ENCODE measurements at places on chromosomes 5 and 9. TPM values are rescaled to one million over a fixed set of nuclear protein-coding genes. Genes with fewer than 3 reads are reported as not detected.

Gene TSTD2
- total RNA-seq = 18.3 TPM

Gene NUDCD2
- total RNA-seq = 3.0 TPM

Gene DAPK1
- under 0.01 TPM for total RNA-seq

DNA sequence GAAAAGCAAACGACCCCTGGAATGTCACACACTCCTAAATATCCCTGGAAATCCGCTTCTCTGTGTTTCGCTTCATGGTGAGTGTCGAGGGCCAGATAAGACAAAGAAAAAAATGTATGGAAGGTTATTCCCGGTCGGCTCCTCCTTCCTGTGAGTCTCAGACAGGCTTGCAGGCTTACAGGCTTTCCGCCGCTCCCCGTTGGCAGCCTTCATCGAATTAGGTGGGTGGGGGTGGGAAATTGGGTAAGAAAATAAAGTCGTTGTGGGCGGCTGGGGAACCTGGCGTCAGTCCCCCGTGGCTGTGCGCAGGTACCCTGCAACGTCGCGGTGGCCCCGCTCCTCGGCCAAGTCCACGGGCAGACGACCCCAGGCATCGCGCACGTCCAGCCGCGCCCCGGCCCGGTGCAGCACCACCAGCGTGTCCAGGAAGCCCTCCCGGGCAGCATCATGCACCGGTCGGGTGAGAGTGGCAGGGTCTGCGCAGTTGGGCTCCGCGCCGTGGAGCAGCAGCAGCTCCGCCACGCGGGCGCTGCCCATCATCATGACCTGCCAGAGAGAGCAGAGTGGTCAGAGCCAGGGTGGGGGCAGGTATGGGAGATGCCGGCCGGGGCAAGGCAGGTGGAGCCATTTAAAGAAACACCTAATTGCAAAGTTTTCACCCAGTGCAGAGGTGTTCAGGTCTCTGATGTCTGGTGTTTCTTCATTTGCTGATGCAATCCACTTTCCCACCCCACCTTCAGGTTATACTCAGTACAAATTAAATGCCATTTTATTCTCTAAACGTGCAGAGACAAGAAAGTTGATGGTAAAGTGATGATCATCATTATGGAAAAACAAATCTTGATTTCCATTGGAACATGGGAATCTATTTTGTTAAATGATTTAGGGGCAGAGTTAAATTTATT lies 3.2 kb downstream of the CDKN2B start:
- peak; percentile 31 for DNase-seq

- DNase-seq = peak; percentile 25
Observed at GRCh38 chr5:177142098-177142611, 8.6 kb downstream of the NSD1 start.

DNA sequence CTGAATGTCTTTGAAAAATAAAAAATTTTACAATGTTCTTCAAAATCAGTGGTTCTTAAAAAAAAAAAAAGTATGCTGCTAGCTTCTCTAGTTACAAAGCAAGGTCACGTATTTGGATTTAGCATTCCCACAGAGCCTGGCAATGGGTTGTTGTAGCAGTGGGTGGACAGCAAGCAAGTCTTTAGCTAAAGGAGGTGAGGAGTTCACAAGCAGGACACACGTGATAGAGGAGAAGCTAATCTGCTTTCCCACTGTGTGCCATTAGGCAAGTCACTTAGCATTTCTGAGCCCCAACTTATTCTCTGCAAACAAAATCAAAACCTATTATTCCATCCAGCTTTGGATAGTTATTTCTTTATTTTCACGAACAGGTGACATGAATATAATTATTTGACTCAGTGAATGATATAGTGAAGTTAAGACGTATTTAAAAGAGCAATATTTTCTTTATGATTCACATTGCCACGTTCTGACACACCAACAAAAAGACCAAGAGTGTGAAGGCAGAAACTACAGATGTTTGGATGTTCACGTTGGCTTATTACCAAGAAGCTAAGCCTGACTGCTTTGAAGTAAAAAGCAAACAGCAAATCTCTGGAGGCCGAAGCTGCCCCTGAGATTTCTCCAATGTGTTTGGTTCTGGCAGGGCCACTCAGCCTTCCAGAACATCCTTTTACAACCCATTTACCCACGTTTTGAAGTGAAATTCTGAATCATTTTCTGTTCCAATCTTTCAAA lies 612.1 kb upstream of the CDH6 start:
- DNase-seq = no peak

- no peak for DNase-seq
Observed at GRCh38 chr5:136043968-136044610, 15.3 kb downstream of the TGFBI start.

GRCh38 chr5:159779481-159779880 lies 136.8 kb upstream of the ADRA1B start:
- DNase-seq = no peak

DNA sequence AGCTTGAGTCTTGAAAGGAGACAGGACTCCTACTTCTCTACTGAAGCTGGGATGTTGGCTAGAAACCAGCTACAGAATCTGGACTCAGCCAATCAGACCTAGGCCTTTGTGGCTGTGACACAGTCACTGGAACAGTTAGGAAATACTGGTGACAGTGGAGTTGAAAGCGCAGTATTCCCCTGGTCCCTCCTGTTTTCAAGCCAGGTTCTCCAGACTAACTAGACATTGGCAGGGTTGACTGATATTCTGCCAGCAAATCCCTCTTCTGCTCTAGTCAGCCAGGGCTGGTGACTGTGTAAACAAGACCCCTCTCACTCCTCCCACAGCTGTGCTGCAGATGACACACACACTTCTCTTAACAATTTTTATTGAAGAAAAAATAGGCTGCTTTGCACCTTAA lies 8.7 kb downstream of the SHROOM1 start:
- DNase-seq = peak; percentile 87
